ENCODE measurements at places on chromosomes 2 and 18.

GRCh38 chr2:152134488-152135280, 35.8 kb upstream of the CACNB4 start:
- DNase-seq = no peak

GRCh38 chr2:11697103-11697871, 27.3 kb upstream of the NTSR2 start:
- no peak for DNase-seq

DNA sequence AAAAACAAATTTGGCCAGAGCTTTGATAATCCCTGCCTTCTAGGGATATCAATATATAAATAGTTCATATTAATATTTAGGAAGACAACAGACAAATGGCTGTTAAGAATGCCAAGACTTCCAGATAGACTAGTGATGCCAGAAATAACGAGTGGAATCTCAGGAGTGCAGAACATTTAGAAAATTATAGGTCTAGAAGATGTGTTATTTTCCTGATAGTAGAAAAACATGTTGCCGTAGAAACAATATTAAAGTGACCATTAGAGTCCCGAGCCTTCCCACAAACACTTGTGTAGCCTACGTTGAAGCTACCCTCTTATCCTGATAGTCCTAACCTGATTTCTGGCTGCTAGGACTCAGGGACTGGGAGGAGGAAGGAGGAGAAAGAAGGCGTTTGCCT, 54.3 kb upstream of the ITGA6 start:
- DNase-seq = no peak

DNA sequence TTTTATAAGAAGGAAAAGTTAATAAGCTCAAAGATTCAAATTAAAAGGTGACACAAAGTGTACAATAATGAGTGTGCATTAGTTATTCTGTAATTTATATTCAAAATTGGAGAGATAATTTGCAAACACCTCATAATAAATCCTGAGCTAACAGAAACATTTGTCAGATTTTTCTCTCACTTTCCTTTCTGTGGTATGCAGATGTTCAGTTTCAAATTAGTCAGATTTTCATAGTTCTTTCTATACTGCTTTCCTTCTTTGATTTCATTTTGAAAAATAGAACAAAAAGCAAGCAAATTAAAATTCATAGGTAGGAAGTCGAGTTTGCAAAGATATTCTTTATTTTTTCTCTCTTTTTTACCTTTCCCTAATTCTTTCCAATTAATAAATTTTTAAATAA, 1420.1 kb upstream of the NXPH2 start:
- DNase-seq = no peak

DNA sequence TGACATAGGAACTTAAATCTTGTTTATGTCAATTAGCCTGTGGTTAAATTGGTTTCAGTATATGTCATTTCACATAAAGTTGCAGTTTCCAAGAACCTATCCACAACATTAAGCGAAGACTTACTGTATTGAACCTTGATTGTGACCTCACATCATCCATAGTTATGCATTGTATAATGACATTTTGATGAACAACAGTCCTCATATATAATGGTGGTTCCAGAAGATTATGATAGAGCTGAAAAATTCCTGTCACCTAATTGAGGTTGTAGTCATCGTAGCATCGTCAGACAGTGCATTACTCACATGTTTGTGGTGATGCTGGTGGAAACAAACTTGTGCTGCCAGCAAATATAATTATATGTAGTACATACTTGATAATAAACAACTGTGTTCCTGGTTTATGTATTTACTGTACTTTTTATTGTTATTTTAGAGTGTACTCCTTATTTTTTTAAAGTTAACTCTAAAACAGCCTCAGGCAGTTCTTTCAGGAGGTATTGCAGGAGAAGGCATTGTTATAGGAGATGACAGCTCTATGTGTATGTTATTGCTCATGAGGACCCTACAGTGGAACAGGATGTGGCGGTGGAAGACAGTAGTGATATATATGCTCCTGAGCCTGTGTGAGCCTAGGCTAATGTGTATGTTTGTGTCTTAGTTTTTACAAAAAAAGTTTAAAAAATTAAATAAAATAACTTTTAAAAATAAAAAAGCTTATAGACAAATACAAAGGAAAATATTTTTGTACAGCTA, 56.6 kb downstream of the UBE2E3 start:
- DNase-seq = no peak

- DNase-seq = no peak
These were observed 202.2 kb downstream of the TCF4 start for GRCh38 chr18:55385770-55386169.

- no peak for DNase-seq
These were observed 6.5 kb upstream of the IMPA2 start for GRCh38 chr18:11974741-11975325.

- no peak for DNase-seq
These were observed 31.4 kb downstream of the ATOH8 start for GRCh38 chr2:85785027-85785822.

DNA sequence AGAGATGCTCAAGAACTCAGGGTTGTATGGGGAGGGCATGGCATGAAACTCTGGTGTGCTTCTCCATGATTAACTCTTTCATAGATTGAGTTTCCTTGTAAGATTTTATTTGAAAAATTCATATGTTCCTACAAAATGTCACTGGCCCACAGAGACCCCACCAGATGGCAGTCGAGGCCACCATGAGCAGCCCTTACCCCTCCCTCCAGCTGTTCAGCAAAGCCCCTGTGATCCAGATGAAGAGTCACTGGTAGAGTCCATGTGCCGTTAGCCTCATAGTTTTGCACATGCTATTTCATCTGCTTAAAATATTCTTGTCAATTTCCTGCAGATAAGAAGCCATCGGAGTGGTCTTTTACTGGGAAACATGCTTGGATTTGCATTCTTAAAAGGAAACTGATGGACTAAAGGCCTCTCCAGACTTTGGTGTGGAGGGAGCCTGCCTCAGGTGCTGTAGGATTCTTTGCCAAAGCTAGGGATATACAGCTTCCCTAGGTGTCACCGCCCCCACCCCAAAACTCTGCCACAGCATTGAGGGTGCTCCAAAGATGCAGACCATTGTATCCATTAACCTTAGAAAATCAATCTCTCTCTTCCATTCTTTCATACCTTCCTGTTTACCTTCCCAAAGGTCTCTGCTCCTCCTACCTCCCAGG, 18.8 kb downstream of the ZNF385B start:
- no peak for DNase-seq

GRCh38 chr2:235171550-235172031, 219.8 kb downstream of the SH3BP4 start:
- DNase-seq = no peak

- no peak for DNase-seq
These were observed 10.8 kb downstream of the PASK start for GRCh38 chr2:241138471-241138870.

- no peak for DNase-seq
These were observed 17.4 kb upstream of the NOSTRIN start for GRCh38 chr2:168784993-168785392.

DNA sequence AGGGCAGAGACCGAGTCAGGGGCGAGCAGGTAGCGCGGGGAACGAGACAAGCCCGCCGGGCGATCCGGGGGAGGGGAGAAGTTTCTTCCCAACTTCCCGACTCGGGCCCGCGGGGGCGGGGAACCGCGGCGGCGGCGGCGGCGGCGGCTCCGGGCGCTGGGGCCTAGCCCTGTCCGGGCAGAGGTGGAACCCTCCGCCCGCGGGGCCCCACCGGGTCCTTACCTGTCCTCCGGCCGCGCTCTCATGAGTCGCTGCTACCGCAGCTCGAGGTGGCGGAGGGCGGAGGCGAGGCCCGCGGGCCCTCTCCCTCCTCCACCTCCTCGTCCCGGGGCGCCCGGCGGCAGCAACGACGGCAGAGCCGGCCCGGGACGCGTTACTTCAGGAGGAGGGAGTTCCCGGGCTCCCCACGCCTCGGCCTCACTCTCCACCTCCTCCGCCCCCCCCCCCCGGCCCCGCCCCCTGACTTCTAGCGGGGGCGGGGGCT, at the start of gene YES1:
TSS of gene YES1 (minus strand) at position 351 of the 484 bp plus-strand sequence. CDS start 55,415 bp downstream, outside the sequence.
- peak; percentile 31 for DNase-seq

DNA sequence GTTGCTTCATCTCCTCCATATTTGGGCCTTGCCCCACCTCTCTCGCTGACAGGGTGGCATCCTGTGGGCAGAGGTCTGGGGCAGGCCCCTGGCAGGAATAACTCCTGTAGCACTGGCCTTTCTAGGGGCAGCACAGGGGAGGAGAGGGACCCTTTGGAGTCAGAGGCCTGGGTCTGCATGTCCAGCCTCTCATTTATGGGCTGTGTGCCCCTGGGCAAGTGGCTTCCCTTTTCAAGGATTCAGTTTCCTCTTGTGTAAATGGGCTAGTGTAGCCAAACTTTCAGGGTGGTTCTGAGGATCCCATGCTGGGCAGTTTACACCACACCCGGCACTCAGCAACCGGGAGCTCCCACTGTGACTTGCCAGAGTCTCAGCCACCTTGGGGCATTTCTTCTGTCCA, 23.4 kb downstream of the ADRA2B start:
- no peak for DNase-seq

DNA sequence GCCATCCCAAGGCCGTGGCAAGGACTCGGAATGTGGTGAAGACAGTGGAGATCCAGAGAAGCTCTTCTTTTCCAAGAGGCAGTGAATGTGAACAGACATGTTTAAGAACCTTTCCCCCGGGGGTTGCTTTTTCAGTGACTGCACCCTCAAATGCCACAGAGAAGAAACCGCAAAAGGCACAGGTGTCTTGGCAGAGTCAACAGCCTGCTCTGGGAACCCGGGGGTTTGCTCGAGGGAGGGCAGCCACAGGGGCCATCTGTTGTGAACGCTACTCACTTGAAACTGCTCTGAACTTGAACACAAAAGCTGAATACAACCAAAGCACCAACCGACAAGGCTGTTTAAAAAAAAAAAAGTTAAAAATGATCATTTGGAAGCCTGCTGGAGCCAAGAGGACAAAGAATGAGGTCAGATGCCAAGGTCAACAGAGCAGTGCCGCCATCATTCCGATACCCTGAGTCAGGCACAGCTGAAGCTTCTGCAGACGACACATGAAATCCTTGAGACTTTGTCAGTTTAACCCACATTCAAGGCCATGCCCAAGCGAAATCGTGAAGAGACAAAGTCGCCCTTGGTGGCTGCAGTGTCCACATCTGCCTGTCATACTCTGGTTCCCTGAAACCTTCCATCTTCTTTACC, 47.4 kb downstream of the PSMG2 start:
- no peak for DNase-seq

- DNase-seq = no peak
These were observed 28.7 kb downstream of the IKZF2 start for GRCh38 chr2:213122725-213123124.

DNA sequence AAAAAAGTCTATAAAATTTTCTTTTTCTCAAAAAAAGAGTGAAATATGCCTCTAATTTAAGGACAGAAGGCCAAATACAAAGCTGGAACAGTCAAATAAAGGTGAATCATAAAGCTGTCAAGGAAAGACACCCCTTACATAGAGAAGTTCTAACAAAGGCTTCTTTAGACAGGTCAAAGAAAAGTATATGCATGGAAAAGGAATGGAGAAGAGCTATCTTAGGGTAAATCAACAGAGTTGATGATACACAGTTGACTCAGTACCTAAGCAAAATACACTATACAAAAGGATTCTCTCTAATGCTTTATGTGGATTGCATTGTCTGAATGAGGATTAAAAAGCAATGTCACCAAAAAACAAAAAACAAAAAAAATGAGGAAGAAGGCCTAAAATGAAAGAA, 214.8 kb downstream of the TXNL1 start:
- DNase-seq = no peak

GRCh38 chr2:100940766-100941645, 61.1 kb upstream of the RPL31 start:
- no peak for DNase-seq

DNA sequence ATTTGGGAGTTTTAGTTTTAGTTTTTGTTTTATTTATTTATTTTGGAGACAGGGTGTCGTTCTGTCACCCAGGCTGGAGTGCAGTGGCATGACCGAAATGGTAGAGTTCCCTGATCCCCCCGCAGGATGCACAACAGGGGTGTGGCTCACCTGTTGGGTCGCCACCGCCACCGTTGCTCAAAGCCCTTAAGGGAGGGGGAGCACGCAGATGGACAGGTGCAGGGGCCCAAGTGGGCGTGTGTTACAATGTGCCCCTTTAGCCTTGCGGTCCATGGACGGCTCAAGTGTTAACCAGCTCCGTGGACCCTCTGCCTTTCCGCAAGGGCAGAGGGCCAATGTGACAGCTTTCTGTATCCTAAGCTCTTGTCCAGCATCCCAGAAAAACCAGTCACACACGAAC, 61.4 kb upstream of the REL start:
- no peak for DNase-seq

GRCh38 chr2:74474899-74475298, 2.4 kb upstream of the MRPL53 start:
- no peak for DNase-seq

- no peak for DNase-seq
These were observed 74.2 kb downstream of the OTX1 start for GRCh38 chr2:63124850-63125249.

GRCh38 chr2:100125626-100126025, 16.8 kb downstream of the AFF3 start:
- no peak for DNase-seq

DNA sequence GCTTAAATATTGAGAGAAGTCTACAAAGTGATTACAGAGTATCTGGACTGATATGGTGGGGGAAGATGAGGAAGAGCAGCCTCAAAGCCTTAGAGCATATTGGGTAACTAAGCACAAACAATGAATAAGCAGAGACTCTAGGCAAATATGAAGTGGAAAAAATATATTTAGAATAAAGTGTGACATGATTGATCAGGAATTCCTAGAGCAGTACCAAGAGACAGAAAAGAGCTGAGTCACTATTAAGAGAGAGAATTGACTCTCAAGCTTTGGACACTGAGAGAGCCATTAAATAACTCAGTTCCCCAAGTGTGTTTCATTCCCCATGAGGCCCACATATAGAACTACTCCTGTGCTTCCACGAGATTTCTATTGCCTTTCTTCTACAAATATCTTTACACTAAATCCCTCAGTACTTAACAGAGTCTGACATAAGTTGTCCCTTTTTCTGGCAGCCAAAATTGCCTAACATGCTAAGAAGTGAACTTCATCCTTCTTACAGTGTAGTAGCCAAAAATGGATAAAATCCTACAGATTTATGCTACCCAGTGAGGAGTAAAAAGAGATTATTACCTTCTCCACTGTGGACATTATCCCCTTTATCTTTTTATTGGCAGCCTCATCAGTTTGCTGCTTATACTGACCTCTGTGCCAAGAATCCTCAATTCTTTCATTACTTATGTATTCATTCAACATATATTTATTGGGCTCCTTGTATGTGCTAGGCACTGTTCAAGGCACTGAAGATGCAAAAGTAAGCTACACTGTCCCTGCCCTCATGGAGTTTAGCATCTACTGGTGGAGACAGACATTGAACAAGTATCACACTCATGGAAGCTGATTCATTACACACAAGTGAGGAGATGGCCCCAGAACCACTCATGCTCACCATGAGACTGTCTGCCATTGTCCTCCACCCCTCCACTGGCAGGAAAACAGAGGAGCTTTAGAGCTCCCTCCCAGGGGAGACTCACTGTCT, 45.4 kb downstream of the SLC40A1 start:
- no peak for DNase-seq

GRCh38 chr2:73175663-73176204, 26.6 kb upstream of the NOTO start:
- DNase-seq = peak; percentile 76

DNA sequence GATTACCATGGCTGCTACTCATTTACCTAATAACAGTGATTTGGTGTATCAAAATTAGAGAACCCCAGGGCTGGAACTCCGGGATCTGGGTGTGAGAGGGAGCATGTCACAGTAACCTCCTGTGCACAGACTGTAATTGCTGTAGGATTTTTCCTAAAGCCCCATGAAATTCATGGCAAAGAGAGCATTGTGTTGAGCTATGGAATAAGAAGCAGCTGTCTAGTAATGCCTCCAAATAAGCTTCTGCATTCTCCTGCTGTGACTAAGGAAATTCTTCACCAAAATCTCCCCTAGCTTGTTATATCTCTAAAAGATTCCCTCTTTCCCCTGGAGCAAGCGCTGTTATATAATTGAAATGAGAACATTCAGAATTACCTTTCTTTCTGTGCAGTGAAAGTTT, 158.1 kb upstream of the SPATS2L start:
- DNase-seq = no peak
